ENCODE measurements at places on chromosomes 7 and 10. TPM values are rescaled to one million over a fixed set of nuclear protein-coding genes. Genes with fewer than 3 reads are reported as not detected.
A peak's percentile ranks its signal among the peaks of the same experiment; 100 is the strongest.

CYP26A1 gene
- 0.15 TPM for total RNA-seq

- no peak for DNase-seq
Measured at GRCh38 chr10:113497198-113497597, 55.7 kb upstream of the HABP2 start.

AKR1C3 gene
- total RNA-seq: 71.9 TPM

DNA sequence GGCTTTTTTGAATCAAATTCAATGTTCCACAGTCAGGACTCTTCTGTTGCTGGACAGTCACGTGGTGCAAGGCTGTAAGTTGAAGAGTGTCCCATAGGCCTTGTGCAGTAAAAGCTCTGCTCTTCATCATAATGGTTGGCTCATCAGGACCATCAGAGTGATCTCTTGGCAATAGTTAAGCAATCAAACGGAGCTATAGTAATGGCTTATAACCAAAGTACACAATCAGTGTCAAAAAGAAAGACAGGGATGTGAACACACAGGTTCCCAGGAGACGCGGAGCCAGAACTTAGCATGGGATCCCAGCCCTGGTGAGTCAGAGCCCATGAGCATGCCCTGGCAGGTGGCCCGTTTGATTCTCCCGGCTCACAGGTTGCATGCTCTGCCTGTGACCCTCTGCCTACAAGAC lies 10.8 kb upstream of the GPNMB start:
- peak; percentile 67 for DNase-seq

DNA sequence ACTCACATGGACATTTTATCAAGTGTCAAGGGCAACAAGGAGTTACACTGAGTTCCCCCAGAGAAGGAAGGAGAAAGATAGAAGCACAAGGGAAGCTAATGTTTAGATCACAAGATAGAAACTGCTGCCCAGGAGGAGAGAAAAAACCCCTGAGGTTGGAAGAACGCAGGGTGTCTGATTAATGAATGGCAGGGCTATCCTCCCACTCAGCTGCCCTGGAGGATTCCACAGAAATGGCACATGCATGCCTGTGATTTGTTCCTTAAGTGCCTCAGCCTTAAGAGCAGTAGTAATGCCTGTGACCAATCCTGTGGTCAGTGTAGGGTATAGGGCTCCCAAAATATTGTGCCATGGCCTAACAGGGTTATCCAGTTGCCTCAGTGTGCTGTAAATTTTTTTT lies 20.2 kb downstream of the DNAJB9 start:
- peak; percentile 83 for DNase-seq
